Stimulated activated CD8-positive, alpha-beta memory T cell treated with anti-CD3 and anti-CD28 coated beads, Interleukin-4, amount 100 ng/mL, for 1 hour (primary cell): ENCODE measurements at places on chromosomes 1 and 21.

DNA sequence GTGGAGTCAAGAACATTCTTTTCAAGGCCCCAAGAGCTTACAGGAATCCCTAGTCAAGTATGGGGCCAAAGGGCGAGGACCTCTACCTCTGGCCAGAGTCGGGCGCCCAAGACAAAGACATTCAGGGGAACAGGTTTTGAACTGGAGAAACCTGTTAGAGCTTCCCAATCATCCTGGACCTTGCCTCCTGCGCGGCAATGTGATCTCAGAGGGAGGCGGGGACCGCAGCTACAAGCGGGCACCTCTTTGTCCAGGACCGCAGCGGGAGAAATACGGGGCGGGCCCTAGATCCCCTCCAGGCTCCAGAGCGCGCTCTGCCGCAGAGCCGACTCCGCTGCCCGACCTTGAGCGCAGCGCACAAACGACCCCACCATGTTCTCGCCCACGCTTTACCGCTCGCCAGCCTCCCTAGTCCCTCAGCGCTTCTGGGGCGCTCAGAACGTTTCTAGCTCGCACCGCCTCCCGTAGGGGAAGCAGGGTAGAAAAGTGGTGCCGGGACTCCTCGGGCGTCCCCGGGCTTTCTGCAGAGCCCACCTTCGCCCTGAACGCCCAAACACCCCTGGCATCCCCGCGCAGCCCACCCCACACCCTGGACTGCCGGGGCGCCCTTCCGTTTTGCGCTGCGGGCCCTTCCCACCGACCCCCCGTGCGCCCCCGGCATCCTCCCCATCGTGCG is 28.1 kb downstream of the RABIF start:
- DNase-seq, result no peak

- DNase-seq, result no peak
Observed at GRCh38 chr1:40936931-40937339, 42.6 kb upstream of the CTPS1 start.

- DNase-seq, result no peak
Observed at GRCh38 chr1:207985996-207986395, 75.1 kb upstream of the CD34 start.

GRCh38 chr1:1754051-1754815 is 24.0 kb downstream of the NADK start:
- no peak for DNase-seq

GRCh38 chr21:38823737-38824123 is 18.0 kb downstream of the ETS2 start:
- DNase-seq, result no peak

GRCh38 chr1:234750922-234751627 is 141.1 kb upstream of the IRF2BP2 start:
- no peak for DNase-seq

GRCh38 chr1:11187494-11187893 is 1.7 kb upstream of the ANGPTL7 start:
- DNase-seq, result no peak

- DNase-seq, result no peak
Observed at GRCh38 chr1:7674972-7675371, 96.1 kb upstream of the VAMP3 start.

GRCh38 chr21:22754746-22755145 is 1756.5 kb downstream of the NCAM2 start:
- no peak for DNase-seq

DNA sequence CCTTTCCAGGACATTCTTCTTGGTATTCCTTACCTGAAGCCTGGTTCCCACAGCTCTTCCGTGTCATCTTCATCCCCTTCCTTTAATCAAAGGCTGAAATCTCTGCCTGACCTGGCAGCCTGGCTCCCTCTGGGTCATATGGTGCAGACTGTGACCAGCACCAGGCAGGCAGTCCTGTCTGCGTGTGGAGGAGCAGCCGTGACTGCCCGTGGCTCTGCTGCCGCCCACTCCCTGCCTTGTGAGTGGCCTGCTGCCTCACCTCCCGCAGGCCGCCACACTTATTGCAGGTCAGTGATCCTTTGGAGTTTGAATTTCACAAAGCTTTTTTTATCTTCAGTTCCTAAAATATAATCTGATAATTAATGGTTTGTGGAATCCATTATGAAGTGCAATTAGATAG is 36.2 kb upstream of the EPHA8 start:
- DNase-seq, result no peak

GRCh38 chr1:111595807-111596206 is 23.8 kb upstream of the RAP1A start:
- DNase-seq, result no peak

GRCh38 chr1:15352128-15352957 is 57.3 kb upstream of the EFHD2 start:
- DNase-seq, result peak; percentile 20

DNA sequence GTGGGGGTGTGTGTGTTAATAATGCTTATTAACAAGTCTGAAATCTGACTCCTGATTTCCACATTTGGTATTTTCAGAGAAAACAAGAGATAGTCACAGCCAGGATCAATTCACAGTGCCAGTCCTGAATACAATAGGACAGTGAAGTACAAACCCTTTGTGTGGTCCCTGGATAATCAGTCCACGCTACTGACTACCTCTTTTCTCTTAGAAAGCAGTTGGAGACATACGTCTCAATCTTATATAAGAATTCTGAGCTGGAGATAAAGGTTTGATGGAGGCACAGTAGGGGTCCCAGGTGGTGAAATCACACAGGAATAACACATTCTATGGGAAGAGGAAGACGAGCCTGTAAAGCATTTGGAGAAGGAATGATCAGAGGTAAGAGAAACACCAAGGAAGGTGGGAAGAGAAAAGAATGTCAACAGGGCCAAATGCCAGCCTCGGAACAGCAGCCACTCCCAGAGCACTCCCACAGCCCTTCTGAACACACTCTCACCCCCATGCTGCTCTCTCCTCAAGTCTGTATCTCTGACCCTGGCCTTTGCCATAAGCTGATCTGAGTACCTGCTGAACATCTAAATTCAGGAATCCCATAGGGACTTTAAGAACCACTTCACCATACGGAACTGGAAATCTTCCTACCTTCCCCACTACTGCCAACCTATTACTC is 48.6 kb downstream of the TRAF5 start:
- DNase-seq, result no peak

- DNase-seq, result peak; percentile 37
Observed at GRCh38 chr1:33099290-33100118, 18.6 kb downstream of the AZIN2 start.

DNA sequence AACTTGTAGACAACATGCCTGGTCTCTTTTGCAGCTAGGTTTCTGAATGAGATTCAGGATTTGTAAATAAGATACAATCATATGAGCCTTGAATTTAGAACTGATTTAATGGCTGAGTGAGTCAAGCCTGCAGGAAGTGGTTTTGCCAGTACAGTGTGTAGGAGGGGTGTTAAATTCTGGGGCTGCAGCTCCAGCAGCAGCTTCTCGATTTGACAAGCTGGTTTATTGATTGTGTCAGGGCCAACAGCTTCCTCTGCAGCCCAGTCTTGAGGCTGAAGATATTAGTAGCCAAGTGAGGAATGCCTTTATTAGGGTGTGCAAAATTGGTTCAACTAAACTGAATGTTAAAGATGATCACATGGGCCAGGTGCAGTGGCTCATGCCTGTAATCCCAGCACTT is 11.5 kb upstream of the PLA2G5 start:
- no peak for DNase-seq

DNA sequence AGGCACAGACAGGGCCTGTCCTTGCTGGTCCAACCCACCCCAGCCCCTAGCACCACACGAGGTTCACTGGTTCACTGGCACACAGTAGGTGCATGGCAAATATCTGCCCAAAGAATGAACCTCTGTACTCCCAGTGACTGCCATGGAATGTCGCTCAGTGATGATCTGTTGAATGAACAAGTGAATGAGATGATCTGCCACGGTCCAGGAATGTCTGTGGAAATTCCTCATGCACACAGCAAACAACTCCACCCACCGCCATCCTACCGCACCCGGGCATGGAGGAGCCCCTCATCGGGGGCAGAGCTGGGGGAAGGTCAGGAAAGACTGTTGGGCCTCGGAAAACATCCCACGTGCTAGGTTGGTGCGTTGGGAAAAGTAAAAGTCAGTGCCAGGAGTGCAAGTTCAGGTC is 1.7 kb downstream of the HSPG2 start:
- DNase-seq, result no peak

DNA sequence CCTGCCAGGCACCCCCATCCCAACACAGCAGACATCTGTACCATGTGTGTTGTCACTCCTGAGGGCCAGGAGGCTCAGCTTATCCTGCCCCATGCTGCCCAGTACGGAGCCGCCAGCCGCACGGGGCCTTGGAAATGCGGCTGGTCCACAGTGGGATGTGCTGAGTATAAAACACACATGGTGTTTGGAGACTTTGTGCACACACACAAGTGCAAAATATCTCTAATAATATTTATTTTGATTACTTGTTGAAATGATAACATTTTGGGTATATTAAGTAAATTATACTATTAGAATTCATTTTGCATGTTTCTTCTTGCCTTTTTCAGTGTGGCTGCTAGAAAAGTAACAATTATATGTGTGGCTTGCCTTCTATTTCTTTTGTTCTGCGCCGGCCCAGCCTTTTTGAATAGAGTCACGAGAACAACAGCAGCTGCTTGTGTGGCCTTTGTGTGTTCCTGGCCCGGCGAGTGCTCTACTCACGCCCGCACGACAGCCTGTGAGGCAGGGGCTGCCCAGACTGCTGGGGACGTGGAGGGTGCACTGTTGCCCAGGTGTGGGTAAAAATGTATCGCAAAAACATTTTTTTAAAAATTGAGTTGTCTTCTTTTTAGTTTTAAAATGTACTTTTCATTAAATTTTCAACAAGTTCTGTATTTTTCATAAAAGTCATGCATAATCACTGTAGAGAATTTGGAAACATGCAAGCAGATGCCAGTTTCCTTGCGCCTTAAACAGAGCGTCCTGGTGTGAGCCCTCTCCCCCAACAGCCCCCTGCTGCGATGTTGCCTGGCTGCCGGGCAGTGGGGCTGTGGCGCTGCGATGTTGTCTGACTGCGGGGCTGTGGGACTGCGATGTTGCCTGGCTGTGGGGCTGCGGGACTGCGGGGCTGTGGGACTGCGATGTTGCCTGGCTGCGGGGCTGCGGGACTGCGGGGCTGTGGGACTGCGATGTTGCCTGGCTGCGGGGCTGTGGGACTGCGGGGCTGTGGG is 35.5 kb downstream of the COQ8A start:
- no peak for DNase-seq

- no peak for DNase-seq
Observed at GRCh38 chr21:34698270-34699015, 29.6 kb downstream of the CLIC6 start.

GRCh38 chr1:1560178-1560577 is 14.5 kb downstream of the SSU72 start:
- no peak for DNase-seq

DNA sequence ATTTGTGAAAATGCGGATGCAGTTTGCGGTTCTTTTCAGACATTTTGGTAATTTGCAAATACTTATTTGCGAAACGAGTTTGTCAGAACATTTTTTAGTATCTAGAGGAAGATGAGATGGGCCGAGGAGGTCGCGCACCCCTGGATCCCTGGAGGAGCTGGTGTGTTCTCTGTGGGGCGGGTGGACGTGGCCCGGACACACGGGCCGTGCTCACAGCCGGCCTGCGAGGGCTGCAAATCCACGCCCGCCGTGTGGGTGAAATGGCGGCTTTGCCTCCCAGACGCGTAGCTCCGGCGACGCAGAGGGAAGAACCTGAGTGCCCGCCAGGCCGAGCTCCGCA is 9.3 kb upstream of the TTLL10 start:
- DNase-seq, result no peak

- no peak for DNase-seq
Observed at GRCh38 chr1:9902060-9902452, 8.0 kb downstream of the CTNNBIP1 start.

GRCh38 chr1:180254854-180255253 is 24.8 kb downstream of the LHX4 start:
- DNase-seq, result no peak

DNA sequence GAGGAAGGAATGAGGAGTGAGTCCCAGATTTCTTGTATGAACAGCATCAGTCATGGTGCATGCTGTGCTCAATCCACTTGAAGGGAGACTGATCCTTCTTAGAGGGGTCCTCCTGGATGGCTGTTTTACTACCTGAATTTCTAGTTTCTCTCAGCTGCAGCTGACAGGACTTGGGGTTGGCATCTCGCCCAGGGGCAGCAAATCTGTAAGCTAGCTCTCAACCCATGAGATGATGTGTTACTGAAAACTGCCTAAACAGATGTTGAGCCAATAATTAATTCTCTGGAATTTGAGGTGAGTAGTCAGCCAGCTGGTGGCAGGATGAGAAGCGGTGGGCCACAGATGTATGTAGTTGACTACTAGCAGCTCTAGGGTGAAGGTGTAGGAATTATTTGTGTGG is 19.6 kb downstream of the BACH1 start:
- no peak for DNase-seq

- DNase-seq, result peak; percentile 25
Observed at GRCh38 chr1:1173793-1174415, at the start of gene TTLL10. Gene TTLL10 (plus strand): TSS chr1:1173880. CDS start chr1:1179216, 5,336 bp downstream.

DNA sequence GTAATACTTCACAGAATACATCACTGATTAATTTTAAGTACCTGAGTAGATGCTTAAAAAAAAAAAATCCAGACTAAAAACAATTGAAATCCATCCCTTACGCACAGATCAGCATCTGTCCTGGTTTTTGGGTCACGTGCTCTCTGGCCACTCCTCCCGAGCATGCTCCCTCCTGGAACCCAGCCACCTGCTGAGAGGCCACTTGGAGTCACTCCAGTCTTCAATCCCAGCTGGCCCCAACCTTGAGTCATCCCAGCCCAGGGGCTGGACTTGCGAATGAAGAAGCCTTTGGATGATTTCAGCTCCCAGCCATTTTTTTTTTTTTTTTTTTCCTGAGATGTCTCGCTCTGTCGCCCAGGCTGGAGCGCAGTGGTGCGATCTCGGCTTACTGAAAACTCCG is 8.9 kb downstream of the MAP1LC3C start:
- DNase-seq, result no peak

GRCh38 chr1:99374109-99374508 is 109.8 kb downstream of the PLPPR4 start:
- no peak for DNase-seq

- no peak for DNase-seq
Observed at GRCh38 chr1:160158534-160158933, 7.1 kb downstream of the ATP1A4 start.

DNA sequence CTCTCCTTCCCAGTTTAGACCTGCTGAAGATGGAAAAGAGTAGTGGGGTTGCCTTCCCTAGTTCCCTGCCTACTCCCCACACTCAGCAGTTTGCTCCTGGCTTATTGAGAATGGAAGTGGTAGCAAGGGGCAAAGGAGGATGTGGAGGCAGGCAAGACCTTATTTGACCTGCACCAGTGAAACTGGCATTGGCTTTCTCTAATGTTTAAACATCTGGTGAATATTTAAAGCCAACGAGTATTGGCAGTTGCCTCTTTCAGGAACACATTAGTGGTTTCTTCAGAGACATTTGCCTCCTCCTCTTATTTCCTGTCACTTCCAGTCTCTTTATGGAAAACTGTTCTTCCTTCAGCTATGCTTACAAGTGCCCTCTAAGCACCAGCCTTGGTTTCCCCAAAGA is 62.4 kb upstream of the VAV3 start:
- no peak for DNase-seq

- DNase-seq, result no peak
Observed at GRCh38 chr1:30129001-30129408, 594.4 kb downstream of the MATN1 start.

- no peak for DNase-seq
Observed at GRCh38 chr1:204017032-204017431, 55.9 kb upstream of the SOX13 start.

- no peak for DNase-seq
Observed at GRCh38 chr1:160163615-160164014, 12.2 kb downstream of the ATP1A4 start.
